Activated CD4-positive, alpha-beta T cell treated with anti-CD3 and anti-CD28 coated beads for 1 hour (primary cell): ENCODE measurements at places on chromosomes 4 and X.

- no peak for DNase-seq
These were observed 16.0 kb downstream of the HPSE start for GRCh38 chr4:83318666-83319065.

GRCh38 chr4:86935853-86936733 lies 1.3 kb downstream of the AFF1 start:
- DNase-seq: peak; percentile 65

- no peak for DNase-seq
These were observed 125.1 kb upstream of the FRMPD4 start for GRCh38 chrX:12013211-12013618.

DNA sequence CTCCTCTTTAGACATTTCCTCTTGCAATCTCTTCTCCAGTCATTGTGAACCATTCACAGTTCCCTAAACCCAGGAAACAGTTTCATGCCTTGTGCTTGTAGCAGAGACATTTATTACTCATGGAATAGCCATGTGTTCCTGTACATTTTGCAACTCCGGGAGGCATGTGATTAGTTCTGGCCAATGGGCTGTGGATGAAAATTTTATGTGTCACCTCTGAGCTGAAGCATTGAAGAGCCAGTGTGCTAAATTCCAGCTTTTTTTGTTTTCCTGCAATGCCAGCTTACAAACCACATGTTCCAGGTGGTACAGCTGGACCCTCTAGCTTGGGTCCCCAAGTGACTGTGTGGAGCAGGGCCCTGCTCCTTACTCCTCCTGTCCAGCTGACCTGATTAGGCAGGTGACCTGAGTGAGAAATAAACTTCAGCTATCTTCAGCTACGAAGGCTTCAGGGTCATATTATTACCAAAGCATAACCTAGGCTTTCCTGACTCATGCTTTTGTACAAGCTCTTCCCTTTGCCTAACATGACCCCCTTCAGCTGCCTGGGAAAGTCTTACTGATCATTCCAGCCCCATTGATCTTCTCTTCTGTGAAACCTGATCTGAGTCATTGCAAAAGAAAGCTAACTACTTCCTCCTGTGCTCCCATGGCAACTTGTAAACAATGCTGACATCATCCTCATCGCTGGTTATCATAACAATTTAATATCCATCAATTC lies 200.4 kb downstream of the PTTG2 start:
- peak; percentile 25 for DNase-seq

- no peak for DNase-seq
These were observed 125.5 kb upstream of the ARMCX2 start for GRCh38 chrX:101785142-101785541.

- DNase-seq: no peak
These were observed 93.5 kb upstream of the AFAP1 start for GRCh38 chr4:8033067-8033755.

- no peak for DNase-seq
These were observed 46.9 kb downstream of the TMEM131L start for GRCh38 chr4:153512952-153513500.

DNA sequence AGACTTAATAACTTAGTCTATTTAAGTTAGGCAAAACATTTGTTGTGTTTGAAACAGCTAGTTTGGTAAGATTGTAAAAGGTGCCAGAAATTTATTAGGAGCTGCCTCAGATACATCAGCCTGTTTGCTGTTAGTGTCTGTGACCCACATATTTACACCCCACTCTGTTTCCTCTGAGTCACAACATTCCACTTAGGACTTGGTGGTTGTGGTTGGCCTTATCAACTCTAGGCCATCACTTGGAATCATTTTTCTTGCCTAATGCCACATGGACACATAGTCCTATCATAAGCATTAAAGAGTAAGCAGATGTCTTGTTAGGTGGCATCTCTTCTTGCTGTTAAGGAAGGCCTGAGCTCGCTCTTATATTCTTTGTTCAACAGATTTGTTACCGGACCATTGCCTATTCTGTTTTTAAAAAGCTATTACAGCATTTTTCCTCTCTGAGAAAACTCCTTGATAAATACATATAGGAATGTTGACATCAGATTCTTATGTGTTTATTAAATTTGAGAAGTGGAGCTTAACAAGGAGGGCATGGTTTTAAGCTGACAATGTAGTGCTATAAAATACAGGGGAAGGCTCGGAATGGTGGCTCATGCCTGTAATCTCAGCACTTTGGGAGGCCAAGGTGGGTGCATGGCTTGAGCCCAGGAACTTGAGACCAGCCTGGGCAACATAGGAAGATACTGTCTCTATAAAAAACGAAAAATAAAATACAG lies 51.2 kb upstream of the PGRMC2 start:
- DNase-seq: no peak

DNA sequence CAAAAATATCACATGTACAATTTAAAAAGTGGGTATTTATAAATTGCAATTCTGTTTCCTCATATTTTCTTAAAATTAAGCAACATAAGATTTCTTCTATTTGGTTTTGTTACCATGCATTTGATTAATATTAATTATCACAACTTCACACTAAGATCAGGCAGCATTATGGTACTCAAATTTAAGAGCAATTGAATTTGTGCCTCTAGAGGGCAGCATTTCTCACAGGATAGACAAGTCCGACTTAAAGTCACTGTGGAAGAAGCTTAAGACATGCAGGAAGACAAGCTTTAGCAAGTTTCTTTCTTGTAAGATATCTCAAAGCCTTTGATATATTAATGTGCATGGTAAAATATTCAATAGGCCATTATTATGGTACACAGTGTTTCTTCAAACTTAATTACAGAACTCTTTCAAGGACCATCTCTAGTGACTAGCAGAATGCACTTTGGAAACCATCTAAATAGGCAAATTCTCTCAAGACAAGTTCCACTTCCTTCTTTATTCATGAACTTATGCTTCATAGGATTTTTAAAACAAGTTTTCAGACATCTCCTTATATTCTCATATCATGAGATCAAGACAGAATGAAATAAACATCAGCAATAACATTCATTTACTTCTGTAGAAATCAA lies 35.0 kb downstream of the FBXW7 start:
- DNase-seq: no peak

- no peak for DNase-seq
These were observed 3.4 kb upstream of the GK start for GRCh38 chrX:30649859-30650258.

DNA sequence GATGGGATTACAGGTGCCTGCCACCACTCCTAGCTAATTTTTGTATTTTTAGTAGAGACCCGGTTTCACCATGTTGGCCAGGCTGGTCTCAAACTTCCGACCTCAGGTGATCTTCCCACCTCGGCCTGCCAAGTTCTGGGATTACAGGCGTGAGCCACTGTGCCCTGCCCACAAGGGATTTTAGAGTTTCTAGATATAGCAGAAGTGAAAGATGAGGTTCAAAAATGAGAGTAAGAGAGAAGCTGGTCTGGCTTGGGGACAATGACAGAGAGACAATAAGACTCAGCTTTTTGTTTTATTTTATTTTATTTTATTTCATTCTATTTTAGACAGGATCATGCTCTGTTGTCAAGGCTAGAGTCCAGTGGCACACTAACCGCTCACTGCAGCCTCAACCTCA lies 30.6 kb downstream of the TRIM61 start:
- no peak for DNase-seq

DNA sequence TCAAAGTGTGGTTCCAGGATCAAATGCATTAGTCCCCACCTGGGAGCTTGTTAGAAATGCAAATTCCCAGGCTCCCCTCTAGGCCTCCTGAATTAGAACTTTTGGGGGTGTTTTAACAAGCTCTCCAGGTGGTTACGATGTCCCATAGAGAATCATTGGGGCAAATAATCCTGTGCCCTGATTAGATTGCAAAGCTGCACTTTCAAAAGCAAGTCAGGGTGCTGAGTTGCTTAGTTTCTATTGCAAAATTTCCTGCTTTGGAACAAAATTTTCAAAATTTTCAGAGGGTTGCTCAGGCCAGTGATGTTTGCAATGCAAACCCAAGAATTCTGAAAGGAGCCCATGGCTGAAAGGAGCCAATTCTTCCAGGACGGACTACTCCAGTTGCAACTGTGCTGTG lies 71.0 kb downstream of the MGST2 start:
- DNase-seq: no peak

GRCh38 chrX:136773648-136774047 lies 7.1 kb downstream of the ARHGEF6 start:
- DNase-seq: no peak

GRCh38 chrX:1537031-1537715 lies at the start of gene P2RY8:
Gene P2RY8 (minus strand): TSS chrX:1537185. CDS start chrX:1466558, 70,627 bp downstream.
- peak; percentile 60 for DNase-seq

GRCh38 chrX:128754130-128754529 lies 701.9 kb upstream of the ACTRT1 start:
- DNase-seq: no peak

DNA sequence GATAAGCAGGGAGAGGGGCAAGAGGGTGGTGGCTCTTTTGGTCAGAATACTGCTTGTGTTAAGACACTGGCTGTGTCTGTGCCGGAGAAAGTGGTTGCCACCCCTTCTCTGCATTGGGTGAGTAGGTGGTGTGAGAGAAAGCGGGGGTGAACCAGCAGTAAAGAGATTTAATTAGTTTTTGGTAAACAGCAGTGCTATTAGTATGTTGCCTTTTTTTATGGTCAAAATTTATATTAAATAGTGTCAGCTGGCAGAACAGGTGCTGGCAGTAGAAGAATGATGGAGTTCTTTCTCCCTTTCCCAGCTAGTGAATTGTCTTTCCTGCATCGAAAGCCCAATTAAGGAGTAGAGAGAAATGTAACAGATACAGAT lies 181.6 kb downstream of the LARP7 start:
- DNase-seq: no peak

- no peak for DNase-seq
These were observed 102.4 kb upstream of the VCX2 start for GRCh38 chrX:8273451-8273895.

DNA sequence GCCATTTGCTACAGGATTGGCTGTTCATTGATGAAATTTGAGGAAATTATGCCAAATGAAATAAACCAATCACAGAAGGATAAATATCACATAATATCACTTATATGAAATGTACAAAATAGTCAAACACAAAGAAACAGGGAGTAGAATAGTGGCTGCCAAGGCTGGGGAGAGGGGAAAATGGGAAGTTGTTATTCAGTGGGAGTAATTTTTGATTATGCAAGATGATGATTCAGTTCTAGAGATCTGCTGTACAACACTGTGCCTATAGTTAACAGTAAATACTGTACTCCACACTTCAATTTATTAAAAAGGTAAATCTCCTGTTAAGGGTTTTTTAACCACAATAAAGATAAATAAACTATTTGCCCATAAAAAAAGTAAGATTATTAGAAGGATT lies 101.1 kb downstream of the TMA16 start:
- DNase-seq: no peak

DNA sequence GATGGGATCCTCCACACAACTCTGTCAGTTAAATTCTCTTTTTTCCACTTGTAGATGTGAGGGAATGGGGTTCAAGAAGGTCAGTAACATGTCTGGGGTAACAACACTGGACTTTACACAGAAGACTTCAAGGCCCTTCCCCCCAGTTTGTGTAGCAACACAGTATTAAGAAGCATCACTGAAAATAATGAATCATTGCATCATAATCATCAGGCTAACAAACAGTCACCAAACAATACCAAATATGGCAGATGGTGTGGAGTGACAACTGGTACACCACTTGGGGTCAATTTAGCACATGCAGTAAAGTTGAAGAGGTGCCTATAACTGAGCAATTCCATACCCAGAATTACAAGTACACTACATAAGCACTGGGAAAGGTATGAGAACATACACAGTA lies 38.6 kb downstream of the BOD1L1 start:
- DNase-seq: no peak

- DNase-seq: no peak
These were observed 81.0 kb upstream of the KLF3 start for GRCh38 chr4:38582889-38583470.

- DNase-seq: no peak
These were observed 18.6 kb upstream of the CPE start for GRCh38 chr4:165360041-165360695.

DNA sequence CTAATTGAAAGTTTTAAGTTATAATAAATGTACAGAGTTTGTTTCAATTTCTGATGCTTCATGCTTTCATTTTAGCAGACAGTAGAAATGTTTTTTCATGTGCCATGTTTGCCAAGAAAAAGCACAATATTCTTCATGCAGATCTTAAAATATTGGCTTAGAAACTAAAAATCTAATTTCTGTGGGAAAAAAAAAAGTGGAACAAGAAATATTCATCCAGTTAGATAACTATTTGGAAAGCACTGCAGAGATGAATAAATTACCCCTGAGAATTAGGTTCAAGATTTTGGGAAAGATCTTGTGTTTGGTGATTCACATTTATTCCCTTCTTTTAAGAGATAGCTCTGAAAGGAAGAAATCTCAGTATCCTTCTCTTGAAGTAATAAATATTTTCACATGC lies 912.5 kb downstream of the C4orf33 start:
- DNase-seq: no peak

DNA sequence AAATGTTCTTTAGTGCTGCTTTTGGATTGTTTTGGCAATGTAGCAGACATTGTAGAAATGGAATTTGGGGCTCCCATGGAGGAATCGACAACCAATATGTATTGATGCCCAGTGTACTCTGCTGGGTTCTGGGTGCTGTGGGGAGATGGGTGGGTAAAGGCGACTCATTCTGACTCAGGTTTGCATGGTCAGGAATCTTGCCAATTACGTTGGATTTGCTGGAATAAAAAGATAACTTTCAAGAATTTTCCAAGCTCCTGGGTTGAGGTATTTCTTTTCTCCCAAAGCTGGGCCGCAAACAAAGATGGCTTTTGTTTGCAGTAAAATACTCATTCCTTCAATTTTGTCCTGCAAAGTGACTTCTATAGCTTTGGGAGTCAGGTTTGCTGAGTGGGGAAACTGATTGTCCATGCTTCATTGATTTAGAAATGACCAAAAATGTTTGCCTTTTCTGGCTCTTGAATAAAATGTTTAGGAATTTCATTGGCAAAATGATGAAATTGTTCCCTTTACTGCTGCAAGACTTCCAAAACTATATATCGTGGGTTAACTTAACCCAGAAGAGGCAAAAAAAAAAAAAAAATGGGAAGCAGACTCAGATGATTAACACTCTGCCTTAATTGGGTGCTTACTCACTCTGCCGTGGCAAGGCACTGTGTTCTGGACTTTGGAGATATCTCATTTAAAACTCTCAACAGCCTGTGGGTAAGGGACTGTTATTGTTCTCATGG lies 57.0 kb downstream of the RTL9 start:
- no peak for DNase-seq

DNA sequence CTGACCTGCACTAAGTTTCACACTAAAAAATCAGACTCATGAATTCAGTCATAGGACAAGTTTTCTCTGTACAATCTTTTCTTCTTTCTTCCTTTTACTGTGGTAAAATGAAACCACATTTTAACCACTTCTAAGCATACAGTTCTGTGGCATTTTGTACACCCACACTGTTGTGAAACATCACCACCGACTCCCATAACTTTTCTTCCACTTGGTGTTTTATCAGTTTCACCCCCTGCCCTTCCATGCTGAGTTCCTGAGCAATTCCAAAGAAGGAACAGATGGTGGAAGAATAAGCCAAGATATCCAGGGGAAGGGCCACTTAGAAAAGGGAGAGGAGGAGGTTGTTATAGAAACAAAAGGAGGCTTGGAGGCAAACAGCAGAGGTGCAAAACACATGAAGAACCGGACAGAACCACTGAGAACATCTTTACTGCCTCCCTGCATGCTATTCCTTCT lies 22.6 kb downstream of the SLC25A4 start:
- DNase-seq: no peak

- peak; percentile 28 for DNase-seq
These were observed 863 bp upstream of the FAM193A start for GRCh38 chr4:2535376-2536192.
